Central memory CD4-positive, alpha-beta T cell (primary cell): ENCODE measurements at places on chromosomes 3 and 15.
A peak's percentile ranks its signal among the peaks of the same experiment; 100 is the strongest.

- no peak for DNase-seq
These were observed 513 bp downstream of the CLASP2 start for GRCh38 chr3:33717616-33717865.

- no peak for DNase-seq
These were observed 466 bp upstream of the HCN4 start for GRCh38 chr15:73369154-73369694.

- peak; percentile 46 for DNase-seq
These were observed 18.9 kb upstream of the TGM5 start for GRCh38 chr15:43285609-43286037.

GRCh38 chr3:185727873-185728272, 97.0 kb downstream of the IGF2BP2 start:
- DNase-seq: no peak

GRCh38 chr3:81308306-81308705, 453.1 kb downstream of the GBE1 start:
- DNase-seq: no peak

GRCh38 chr15:58292751-58293175, 139.0 kb upstream of the LIPC start:
- DNase-seq: no peak

- DNase-seq: no peak
These were observed 381.2 kb downstream of the WDR72 start for GRCh38 chr15:53378096-53378800.
